A172 (cell line): ENCODE measurements at places on chromosomes 3 and 15. TPM values are rescaled to one million over a fixed set of nuclear protein-coding genes. Genes with fewer than 3 reads are reported as not detected.

Gene CLDND1
- total RNA-seq: 140 and 166 TPM in 2 replicates

Gene RETNLB
- total RNA-seq: not detected in 2 replicates

Gene CSTA
- total RNA-seq: 0.24 TPM in 1 of 2 replicates, not detected in the other

Gene GHSR
- not detected in 2 replicates for total RNA-seq

Gene DLL4
- not detected in 2 replicates for total RNA-seq

Gene GOLGA8S
- not detected in 2 replicates for total RNA-seq

Gene MBD4
- total RNA-seq: 63.0 and 63.3 TPM in 2 replicates
